Kasumi-1 (cell line): ENCODE measurements at places on chromosomes 5 and 9.

GRCh38 chr5:142278627-142279026, 46.2 kb downstream of the SPRY4 start:
- no peak for DNase-seq

DNA sequence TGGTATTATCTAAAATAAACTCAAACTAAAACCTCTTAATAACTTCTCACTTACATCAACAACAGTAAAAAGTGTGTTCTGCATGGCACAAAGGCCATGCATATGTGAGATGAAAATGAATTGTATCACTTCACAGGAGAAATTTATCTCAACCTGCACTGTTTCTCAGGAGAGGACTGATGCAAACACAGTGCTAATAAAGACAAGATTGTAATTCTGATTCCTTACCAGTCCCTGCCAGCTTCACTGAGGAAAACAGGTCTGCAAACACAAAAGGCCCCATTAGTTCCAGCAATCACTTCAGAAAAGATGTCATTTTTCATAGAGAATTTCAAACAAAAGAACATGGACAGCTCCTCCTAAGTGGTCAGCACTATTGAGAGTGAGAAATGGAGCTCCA, 117.3 kb upstream of the PDE4D start:
- no peak for DNase-seq

GRCh38 chr5:90287036-90287435, 122.5 kb downstream of the CETN3 start:
- DNase-seq: no peak

- peak; percentile 58 for DNase-seq
Measured at GRCh38 chr5:142845402-142845921, 75.3 kb downstream of the ARHGAP26 start.

- no peak for DNase-seq
Measured at GRCh38 chr5:36535859-36536615, 70.4 kb upstream of the SLC1A3 start.

DNA sequence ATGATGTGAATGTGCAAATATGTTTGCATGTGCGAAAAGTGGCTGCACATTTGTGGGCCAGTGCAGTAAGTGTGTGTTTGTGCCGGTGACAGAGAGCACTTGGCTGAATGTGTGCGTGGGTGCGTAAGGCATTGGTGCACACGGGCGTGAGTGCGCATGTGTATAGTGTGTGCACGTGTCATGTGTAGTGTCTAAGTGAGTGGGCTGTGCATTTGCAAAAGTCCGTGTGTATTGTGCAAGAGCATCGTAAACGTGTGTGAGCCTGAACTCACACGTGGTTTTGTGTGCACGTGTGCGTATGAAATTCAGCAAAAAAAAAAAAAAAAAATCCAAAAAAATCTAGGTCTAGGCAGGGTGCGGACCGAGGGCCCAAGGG, 6.5 kb upstream of the EBF1 start:
- DNase-seq: no peak

- DNase-seq: no peak
Measured at GRCh38 chr9:69494763-69495162, 169.7 kb downstream of the ENTREP1 start.

GRCh38 chr9:12305211-12305610, 388.0 kb upstream of the TYRP1 start:
- no peak for DNase-seq

DNA sequence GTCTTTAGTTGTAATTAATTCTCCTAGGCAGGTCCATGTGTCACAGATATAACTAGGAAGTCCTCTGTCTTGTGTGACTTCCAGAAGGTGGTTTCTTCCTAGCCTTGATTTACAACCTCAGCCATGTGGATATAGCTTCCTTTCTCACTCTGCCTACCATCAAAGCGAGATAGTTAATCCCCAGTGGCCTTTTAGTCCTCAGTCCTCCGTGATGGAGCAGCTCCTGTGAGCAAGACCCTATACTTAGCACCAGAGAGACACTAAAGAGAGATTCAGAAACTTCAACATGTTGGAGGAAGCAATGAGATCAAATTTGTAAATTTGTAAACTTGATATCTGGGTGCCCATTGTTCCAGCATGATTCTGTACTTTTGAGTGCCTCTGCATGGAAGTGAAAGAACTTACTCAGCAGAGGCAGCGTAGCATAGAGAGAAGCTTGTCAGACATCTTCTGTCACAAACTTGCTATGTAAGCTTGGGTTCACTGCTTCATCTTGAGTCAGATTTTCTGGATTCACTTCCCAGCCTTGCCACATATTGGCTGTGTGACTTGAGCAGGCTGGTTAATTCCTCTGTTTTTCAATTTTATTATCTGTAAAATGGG, 170.2 kb upstream of the NR3C1 start:
- no peak for DNase-seq

GRCh38 chr5:42842921-42843641, 31.4 kb upstream of the SELENOP start:
- DNase-seq: no peak

DNA sequence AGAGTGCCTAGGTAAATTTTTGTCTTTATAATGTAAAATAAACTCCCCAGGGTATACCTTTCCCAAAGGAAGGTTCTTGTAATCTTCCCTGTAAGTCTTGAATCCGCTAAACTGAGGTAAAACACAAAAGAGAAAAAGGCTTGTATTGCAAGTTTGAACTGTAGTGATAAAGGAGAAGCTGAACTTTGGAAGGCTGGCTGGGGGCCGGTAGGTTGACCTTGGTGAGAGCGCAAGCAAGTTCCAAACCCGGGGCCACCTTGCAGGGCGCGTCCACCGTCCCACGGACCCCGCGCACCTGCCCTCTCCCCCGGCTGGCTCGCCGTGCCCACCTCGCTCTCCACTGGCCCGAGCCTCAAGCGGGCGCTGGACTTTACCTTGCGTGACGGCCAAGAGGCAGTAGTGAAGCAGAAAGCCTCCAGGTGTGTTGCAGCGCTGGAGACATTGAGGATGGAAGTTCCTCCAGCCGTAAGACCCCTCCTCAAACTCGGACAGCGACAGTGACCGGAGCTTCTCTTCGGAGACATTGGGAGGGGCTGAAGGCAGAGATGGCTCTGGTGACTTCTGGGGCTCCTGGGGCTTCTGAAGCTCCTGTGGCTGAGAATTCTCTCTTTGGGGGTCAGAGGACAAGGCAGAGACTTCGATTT, 428 bp downstream of the SLCO4C1 start:
- DNase-seq: no peak

DNA sequence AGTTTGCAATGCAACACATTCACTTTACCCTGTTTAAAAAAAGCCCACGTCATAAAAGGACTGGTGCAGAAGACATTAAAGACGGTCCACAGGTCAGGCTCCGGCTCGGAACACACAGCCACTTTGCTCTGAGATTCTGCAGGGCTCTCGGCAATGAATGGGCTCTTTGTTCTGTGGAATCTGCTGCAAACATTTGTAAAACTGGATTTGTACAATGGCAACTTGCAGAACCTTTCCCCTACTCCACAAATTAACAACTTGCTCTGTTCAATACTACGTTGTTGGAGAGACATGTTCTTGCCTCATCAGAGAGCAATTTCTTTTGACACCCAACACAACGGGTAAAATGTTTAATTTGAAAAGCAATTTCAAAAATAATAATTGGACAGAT, 13.0 kb upstream of the NR5A1 start:
- no peak for DNase-seq

DNA sequence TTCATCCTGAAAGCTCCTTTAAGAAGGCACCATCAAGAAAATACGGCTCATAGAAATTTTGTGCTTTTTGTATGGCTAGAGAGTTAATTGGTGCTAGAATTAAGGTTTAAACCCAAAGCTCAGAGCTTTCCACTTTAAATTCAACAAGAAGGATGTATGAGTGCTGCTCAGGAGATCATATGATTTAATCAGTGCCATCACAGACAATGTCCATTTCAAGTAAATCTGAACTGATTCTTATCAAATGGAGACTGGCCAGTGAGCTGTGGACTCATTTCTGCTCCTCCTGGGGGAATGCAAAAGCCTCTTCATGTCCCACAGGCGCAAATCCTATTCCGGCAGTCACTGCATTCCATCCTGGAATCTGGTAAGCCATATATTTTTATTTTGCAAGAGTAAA, 327.2 kb downstream of the BNC2 start:
- no peak for DNase-seq

- peak; percentile 37 for DNase-seq
Measured at GRCh38 chr5:17443333-17444130, 54.5 kb upstream of the TAF11L2 start.

- DNase-seq: no peak
Measured at GRCh38 chr5:74290634-74291241, 349.8 kb downstream of the ENC1 start.

GRCh38 chr5:537098-537497, 12.8 kb upstream of the SLC9A3 start:
- no peak for DNase-seq

- no peak for DNase-seq
Measured at GRCh38 chr5:148980731-148981130, 82.1 kb downstream of the SH3TC2 start.

- DNase-seq: no peak
Measured at GRCh38 chr9:121133104-121133816, 58.5 kb downstream of the CNTRL start.

GRCh38 chr9:115127191-115127817, 9.3 kb upstream of the TNC start:
- no peak for DNase-seq

- peak; percentile 44 for DNase-seq
Measured at GRCh38 chr5:151742870-151743294, 15.5 kb downstream of the ATOX1 start.

DNA sequence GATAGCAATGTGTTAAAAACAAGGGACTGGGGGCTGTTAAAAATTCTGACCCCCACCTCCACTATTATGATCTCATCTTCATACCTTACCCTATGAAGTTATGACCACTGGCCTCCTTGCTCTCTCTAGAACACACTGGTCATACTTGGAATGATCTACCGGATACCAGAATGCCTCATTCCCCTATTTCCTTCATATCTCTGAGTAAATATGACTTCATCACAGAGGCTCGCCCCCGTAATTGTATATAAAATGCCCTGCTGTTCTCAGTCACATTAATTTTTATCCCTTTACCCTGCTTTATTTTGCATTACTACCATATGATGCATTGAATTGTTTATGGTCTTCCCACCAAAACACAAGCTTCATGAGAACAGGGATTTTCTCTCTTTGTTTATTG, 29.2 kb downstream of the IZUMO3 start:
- DNase-seq: no peak

DNA sequence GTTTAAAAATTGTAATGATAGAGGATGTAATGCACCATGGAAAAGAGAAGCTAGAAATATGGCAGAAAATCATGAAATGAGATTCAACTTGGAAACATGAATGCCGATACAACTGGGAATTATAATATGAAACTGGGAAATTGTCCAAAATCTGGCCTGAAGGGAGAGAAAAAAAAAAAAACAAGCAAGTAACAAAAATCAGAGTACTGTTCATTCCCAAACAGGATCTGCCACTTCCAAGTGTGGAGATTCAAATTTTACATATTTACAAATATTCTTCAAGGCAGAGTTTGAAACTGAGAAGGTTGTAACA, 56.6 kb upstream of the MOCS2 start:
- DNase-seq: no peak

GRCh38 chr5:117065800-117066199, 491.2 kb upstream of the SEMA6A start:
- DNase-seq: no peak

DNA sequence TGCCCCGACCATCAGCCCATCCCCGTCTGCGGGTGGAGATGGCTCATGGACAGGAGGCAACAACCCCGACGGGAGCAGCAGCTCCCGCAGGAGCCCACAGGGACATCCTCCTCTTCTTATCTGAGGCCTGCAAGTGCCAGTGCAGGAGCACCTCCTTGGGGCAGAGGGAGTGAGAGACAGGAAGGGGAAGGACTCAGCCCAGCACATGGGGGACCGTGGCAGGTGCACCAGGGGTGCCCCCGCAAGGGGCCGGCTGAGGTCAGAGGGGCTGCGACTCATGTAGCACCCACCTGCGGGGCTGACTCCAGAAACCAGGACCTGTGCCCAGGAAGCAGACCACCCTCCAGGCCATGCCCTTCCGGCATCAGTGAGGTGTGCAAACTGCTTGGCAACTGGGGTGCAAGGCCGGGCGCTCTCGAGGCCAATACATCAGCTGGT, 259.8 kb upstream of the ADAMTS16 start:
- DNase-seq: no peak

DNA sequence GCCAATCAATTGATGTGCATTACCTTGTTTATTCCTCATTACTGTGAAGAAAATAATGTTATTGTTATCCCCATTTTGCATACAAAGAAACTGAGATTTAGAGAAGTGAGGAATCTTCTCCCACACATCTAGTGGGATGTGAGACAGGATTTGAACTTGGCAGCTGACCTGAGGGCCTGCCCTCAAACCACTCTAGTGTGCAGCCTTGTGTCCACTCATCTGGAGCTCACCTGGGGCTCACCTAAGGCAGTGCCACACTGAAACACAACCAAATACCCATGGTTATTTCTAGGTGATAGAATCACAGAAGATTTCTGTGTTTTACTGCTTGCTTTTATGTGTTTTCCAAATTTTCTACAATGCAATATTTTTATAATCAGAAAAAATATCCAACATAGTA, 94.7 kb upstream of the SAP30L start:
- no peak for DNase-seq

GRCh38 chr9:13758936-13759335, 479.4 kb upstream of the MPDZ start:
- DNase-seq: no peak

DNA sequence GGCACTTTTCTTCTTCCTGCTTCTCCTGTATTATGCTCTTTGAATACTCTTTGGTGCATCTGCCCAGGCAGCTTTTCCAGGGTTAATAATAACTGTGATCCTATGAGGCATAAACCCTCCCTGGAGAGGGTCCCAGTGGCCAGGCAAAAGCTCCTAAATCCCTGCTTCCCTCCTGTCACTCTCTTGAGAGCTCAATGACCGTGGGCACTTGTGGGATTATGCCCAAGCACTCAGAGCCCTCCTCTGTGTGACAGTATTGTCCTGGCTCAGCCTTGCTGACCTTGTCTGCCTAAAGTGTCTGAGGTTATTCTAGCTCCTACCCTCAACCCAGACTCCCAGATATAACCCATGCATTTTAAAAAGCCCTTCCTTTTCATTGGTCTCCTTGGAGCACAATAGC, 51.9 kb downstream of the GALNT10 start:
- DNase-seq: no peak

DNA sequence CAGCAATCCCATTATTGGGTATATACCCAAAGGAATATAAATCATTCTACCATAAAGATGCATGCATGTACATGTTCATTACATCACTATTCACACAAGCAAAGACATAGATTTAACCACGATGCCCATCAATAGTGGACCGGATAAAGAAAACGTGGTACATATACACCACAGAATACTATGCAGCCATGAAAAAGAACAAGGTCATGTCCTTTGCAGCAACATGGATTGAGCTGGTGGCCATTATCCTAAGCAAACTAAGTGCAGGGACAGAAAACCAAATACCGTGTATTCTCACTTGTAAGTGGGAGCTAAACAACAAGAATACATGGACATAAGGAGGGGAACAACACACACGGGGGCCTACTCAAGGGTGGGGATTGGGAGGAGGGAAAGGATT, 33.8 kb upstream of the LAMC3 start:
- no peak for DNase-seq

- DNase-seq: no peak
Measured at GRCh38 chr9:132840980-132841379, 37.1 kb downstream of the AK8 start.
